ENCODE measurements at places on chromosomes 16 and 17.
A peak's percentile ranks its signal among the peaks of the same experiment; 100 is the strongest.

GRCh38 chr17:37827905-37828650 lies 83.2 kb upstream of the HNF1B start:
- DNase-seq, result no peak

DNA sequence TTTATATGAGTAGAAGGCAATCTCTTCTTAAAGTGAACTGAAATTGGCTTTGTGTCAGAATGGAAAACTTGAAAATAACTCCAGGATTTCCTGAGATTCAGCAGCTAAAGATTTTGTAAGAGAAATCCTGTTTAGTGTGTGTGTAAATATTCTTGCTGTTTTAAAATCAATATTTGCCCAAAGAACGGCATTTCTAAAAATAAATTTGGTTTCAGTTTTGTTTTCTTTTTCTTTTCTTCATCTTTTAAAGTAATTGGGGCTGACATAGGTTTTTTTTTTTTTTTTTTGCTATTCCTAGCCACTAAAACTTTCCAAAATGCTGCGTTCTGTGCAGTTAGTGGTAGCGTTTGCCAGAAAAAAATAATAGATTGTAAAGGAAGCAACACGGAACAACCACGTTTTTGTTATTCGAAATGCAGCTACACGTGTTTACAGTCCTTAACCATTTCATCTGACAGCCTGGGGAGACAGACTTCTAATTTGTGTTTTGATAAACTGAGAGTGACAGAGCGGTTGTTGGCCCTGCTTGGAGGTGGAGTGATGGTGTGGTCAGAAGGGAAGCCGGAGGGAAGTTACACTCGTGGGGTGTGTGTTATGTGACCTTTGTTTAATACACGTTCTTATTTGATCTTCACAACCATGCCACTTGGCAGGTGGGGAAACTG lies 21.6 kb upstream of the SMPD3 start:
- no peak for DNase-seq

DNA sequence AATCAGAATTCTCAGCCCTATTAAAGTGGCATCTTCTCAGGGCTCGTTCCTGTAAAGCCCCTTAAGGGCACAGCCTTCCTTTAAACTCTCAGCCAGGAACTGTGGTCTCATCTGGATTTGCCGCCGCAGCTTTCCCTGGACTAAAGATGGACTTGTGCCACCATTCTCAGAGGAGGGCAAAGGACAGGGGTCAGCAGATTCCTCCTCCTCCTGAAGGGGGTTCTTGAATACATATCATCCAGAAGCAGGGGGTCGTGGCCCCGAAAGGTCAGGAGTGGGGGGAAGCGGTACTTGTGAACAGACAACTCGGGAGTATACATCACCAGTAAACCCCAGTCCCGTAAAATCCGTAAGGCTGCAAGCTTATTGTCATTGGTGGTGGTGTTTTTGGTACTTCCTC lies 174.8 kb downstream of the RPTOR start:
- DNase-seq, result no peak

DNA sequence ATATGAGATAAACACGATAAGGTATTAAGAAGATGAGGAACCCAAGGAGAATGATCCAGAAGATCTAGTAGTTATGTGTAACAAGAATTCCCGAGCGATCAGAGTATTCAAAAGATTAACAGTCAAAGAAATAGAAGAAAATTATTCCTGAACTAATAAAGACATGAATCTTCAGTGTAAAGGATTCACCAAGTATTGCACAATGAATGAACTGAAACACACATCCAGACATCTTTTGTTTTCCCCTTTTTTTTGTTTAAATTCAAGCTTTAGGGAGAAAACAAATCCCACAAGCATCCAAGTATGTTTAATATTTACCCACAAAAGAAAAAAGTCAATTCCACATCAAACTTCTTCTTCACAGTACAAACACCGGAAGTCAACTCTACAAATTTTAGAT lies 23.7 kb upstream of the MYOCD start:
- DNase-seq, result no peak

- DNase-seq, result no peak
These were observed 420 bp upstream of the KRTAP17-1 start for GRCh38 chr17:41315814-41316445.

- DNase-seq, result no peak
These were observed 247.3 kb downstream of the ZFHX3 start for GRCh38 chr16:72800524-72801161.

DNA sequence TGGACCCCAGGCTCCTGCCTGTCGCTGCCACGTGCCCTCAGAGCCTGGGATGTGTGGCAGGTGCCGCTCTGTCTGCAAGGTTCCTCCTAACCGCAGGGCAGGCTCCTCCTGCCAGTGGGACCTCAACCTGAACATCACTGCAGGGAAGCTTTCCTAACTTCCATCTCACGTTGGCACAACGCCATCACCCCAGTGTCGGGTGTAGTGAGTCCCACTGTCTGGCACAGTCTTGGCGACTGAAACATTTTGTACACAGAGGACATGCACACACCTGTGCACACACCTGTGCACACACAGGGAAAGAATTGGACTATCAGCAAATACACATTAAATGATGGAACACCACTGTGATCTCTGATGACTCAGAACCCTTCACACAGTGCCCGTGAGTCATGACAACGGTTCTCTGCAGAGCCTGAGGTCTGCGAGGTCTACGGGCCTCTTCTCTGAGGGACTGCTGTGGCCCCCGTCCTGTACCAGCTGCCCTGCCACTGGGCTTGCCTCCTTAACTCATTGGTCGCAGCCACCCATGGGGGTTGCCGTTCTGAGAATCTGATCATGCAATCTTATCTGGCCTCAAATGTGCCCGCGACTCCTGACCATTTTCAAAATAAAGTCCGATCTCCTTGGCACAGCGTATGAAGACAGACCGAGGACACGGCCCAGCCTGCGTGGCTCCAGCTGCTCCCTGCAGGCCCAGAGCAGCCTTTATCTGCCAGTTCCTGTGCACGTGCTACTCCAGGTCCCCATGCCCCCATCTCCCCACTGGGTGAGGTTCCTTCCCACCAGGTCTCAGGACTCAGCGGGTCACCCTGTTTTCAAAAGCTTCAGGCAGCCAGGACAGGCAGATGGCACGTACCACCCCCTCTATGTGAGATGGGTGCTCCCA lies 7.6 kb downstream of the CCDC57 start:
- no peak for DNase-seq

- DNase-seq, result no peak
These were observed 16.5 kb upstream of the ZFHX3 start for GRCh38 chr16:73064212-73064993.

GRCh38 chr17:35855965-35856364 lies 12.7 kb downstream of the HEATR9 start:
- no peak for DNase-seq

GRCh38 chr16:87575027-87575804 lies 27.1 kb upstream of the JPH3 start:
- no peak for DNase-seq

DNA sequence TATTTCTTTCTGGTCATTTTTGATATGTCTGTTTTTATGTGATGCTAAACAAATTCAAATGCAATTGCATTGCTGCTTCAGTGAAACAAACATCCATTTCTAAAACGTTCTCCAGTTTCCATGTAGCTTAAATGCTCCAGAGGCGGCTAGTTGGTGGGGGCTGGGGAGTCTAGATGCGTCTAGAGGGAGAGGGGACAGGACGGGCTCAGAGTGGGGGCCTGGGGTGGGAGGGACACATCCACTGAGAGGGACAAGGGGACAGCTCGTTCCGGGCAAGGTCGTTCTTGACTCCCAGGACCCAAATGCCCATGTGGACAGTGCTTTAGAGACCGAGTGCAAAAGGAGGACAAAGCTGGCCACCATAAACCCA lies 102.3 kb downstream of the FOXL1 start:
- DNase-seq, result no peak

DNA sequence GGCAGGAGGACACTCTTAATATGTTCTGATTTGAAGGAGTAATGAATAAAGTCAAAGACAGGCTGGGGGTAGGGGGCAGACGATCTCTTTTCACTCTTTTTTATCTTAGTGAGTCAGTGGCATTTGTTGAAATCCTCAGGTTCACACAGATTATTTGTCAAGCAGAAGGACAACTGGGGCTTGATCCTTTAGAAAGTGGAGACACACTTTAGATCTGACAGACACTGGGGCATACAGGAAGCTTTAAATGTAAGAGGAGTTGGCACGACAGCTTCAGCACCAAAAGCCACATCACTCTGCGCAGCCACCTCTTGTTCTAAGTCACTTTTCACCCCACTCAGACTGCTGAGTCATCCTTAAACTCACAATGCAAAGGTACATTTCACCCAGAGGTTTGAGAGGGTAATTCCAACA lies 121.5 kb downstream of the STXBP4 start:
- DNase-seq, result no peak

GRCh38 chr16:89422527-89422904 lies 67.8 kb downstream of the ANKRD11 start:
- no peak for DNase-seq

DNA sequence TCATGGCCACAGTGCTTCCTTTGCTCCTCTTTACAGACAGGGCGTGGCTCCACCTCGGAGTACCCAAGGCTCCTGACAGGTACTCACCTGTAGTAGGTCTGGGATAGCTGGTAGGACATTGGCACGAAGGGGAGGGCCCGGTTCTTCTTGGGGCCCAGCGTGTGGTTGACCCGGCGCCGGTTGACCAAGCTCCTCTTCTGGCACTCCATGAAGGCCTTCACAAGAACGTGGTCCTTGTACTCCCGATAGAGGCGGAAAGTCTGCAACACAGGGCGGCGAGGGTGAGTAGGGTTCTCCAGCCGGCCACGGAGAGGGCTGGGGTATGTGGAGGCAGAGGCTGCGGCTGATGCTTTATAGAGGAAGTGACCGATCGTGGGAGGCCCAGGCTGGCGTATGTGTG lies 69.7 kb downstream of the IL21R start:
- no peak for DNase-seq

- DNase-seq, result no peak
These were observed 62.6 kb downstream of the PRKCA start for GRCh38 chr17:66364990-66365490.

GRCh38 chr17:36525888-36526287 lies 8.8 kb downstream of the MYO19 start:
- no peak for DNase-seq

- DNase-seq, result no peak
These were observed 79.8 kb downstream of the AMFR start for GRCh38 chr16:56345406-56346050.

- DNase-seq, result no peak
These were observed 25.9 kb downstream of the SBK1 start for GRCh38 chr16:28318042-28318744.

- DNase-seq, result no peak
These were observed 12.6 kb downstream of the TBX4 start for GRCh38 chr17:61464843-61465180.

GRCh38 chr16:872436-873242 lies 72.1 kb upstream of the GNG13 start:
- DNase-seq, result no peak

DNA sequence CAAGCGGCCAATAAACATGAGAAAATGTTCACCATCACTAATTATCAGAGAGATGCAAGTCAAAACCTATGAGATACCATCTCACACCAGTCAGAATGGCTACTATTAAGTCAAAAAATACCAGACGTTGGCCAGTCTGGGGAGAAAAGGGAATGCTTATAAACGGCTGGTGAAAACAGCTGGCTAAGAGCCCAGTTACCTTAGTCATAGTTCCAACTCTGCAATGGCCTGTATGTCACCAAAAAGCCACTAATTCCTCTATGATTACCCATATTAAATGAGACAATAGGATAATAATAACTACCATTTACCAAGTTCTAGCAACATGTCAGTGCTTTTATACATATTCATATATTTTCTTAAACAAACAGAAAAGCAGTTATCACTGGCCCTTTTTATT lies 42.9 kb upstream of the CDRT4 start:
- no peak for DNase-seq

- DNase-seq, result no peak
These were observed 584.9 kb downstream of the CDH13 start for GRCh38 chr16:83211711-83212110.

- no peak for DNase-seq
These were observed 4.4 kb upstream of the CARHSP1 start for GRCh38 chr16:8872967-8873865.

- DNase-seq, result no peak
These were observed 72.7 kb downstream of the GNAO1 start for GRCh38 chr16:56263711-56264608.

GRCh38 chr16:87966064-87966645 lies 14.9 kb downstream of the BANP start:
- DNase-seq, result no peak

- DNase-seq, result no peak
These were observed 23.9 kb upstream of the CCL1 start for GRCh38 chr17:34386697-34387550.

- DNase-seq, result no peak
These were observed 1.9 kb upstream of the PLEKHG4 start for GRCh38 chr16:67277294-67277998.

DNA sequence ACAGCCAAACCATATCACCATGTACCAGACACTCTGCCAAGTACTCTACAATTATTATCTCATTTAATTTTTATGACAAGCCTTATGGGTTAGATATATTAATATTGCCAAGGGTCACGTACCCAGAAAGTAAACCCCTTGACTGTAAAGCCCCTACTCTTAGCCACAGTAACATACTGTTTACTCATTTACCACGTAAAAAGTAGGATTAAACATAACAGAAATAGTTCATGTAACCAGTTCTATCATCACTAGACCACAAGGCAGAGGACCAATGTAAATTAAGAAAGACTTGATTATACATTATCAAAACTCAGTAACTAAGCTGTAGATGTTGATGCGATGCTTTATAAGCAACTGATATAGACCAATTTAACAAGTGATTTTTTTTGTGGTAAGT lies 101.5 kb upstream of the CNTNAP4 start:
- no peak for DNase-seq

DNA sequence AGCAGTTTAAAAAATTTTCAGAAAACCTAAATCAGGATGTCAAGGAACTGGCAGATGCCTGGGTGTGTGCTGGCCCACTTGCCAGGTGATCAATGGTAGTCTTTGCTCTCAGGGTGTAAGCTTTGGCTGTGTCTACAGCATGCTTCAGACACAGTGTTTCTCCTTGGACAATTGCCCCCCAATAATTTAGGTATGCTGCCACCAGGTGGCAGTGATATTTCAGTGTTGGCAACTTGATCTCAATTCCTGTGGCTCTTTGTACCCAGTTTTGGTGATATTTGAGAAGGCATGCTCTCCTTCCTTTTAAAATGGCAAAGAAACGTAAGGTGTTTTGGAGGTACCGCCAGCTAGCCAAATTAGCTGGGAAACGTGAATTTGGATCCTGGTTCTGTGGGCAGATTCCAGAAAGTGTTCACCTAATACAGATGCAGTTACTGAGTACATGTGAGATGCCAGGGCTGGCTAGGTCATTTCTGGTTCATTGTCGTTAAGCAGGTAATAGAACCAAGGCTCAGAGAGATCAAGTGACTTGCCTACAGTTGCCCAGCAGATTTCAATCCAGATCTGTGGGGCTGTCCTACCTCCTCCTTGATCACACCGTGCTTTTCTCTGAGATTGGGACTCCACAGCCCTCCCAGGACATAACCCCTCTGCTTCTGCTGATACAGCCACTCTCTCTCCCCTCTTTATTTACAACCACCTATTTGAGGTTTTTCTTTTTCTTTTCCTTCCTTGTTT lies 155.6 kb upstream of the PLCG2 start:
- DNase-seq, result peak; percentile 12

GRCh38 chr17:81509972-81510784 lies 2.4 kb downstream of the ACTG1 start:
- no peak for DNase-seq
